ENCODE measurements at places on chromosomes 11 and 22.

GRCh38 chr11:59728913-59729312 lies 15.3 kb upstream of the OR10V1 start:
- no peak overlapping the region for H3K4me3 ChIP-seq
- no peaks in the 10 kb centered on the region for H3K27me3 ChIP-seq
- H3K27ac ChIP-seq = no peak overlapping the region
- no peaks in the 10 kb centered on the region for H3K4me1 ChIP-seq
- H3K36me3 ChIP-seq = no peaks in the 10 kb centered on the region

GRCh38 chr11:59178402-59178801 lies 6.5 kb downstream of the DTX4 start:
- H3K4me1 ChIP-seq = no peaks in the 10 kb centered on the region
- no peaks in the 10 kb centered on the region for H3K27me3 ChIP-seq
- H3K36me3 ChIP-seq = no peaks in the 10 kb centered on the region
- no peak overlapping the region for H3K4me3 ChIP-seq
- no peak overlapping the region for H3K27ac ChIP-seq

DNA sequence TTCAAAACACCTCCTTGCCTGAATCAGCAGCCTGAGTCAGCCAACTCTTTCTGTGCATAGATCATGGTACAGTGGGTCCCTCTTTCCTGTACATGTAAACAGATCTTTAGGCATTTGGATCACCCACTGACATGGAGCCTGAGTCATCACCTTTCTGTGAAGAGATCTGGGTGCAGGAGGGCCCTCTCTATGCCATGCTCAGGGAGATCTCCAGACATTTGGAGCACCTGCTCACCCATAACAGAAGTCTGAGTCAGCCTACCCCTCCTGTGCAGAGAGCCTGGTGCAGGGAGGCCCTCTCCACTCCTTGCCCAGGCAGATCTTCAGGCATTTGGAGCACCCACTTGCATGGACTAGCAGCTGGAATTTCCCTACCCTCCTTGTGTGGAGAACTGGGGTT lies 56.2 kb upstream of the GLYAT start:
- H3K4me3 ChIP-seq = no peak overlapping the region
- H3K27ac ChIP-seq = no peak overlapping the region
- H3K27me3 ChIP-seq = no peaks in the 10 kb centered on the region
- no peaks in the 10 kb centered on the region for H3K36me3 ChIP-seq

GRCh38 chr11:133957900-133958299 lies 1.1 kb upstream of the IGSF9B start:
- peaks cover 11% of the 10 kb centered on the region for H3K4me1 ChIP-seq
- no peak overlapping the region for H3K27ac ChIP-seq
- DNase-seq = peak; percentile 35
- H3K4me3 ChIP-seq = no peak overlapping the region
- no peaks in the 10 kb centered on the region for H3K36me3 ChIP-seq

DNA sequence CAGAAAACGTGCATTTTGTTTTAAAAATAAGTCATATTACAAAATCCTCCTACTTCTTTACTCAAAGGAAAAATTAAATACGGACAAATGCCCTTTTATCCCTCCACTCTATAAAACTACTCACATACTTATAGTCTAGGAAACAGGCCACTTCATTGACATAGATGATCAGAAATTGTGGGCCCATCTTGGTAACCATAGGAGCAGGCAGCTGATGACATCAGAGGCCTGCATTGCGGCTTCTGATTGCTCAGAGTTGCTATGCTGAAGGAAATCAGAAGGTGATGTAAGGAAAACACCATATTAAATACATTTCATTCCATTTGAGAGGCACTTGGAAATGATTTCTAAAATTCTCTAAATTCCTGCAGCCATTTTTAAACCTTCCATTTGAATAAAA lies 27.0 kb downstream of the FAM76B start:
- H3K27ac ChIP-seq = no peak overlapping the region
- no peak for DNase-seq
- H3K4me1 ChIP-seq = no peaks in the 10 kb centered on the region

DNA sequence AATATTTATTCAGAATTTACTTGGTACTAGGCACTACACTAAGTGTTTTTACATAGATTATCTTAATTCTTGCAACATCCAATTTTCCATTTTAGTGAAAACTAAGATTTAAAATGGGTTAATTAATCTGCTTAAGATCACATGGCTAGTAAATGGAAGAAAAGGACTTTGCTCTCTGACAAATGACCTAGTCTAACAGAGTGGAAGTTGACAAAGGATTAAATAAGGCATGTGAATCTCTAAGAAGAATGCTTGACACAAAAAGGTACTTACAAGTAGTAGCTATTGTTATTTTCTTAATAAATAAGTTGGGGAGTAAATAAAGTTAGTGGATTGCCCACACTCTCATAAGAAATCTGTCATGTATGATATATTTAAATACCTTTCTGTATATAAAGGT lies 584.8 kb downstream of the DLG2 start:
- no peak overlapping the region for H3K4me3 ChIP-seq
- no peak overlapping the region for H3K27ac ChIP-seq
- DNase-seq = no peak
- H3K4me1 ChIP-seq = no peaks in the 10 kb centered on the region

- no peak overlapping the region for H3K27ac ChIP-seq
- no peak overlapping the region for H3K4me3 ChIP-seq
- DNase-seq = no peak
- H3K27me3 ChIP-seq = no peaks in the 10 kb centered on the region
These were observed 186.1 kb downstream of the DSCAML1 start for GRCh38 chr11:117610901-117611300.

GRCh38 chr11:111047374-111047773 lies 198.2 kb upstream of the POU2AF2 start:
- H3K4me1 ChIP-seq = no peaks in the 10 kb centered on the region
- H3K27ac ChIP-seq = no peak overlapping the region
- H3K36me3 ChIP-seq = no peaks in the 10 kb centered on the region
- no peak overlapping the region for H3K4me3 ChIP-seq
- no peak for DNase-seq
- H3K27me3 ChIP-seq = no peaks in the 10 kb centered on the region

- no peaks in the 10 kb centered on the region for H3K36me3 ChIP-seq
- DNase-seq = no peak
- no peak overlapping the region for H3K4me3 ChIP-seq
- H3K27ac ChIP-seq = no peak overlapping the region
- no peaks in the 10 kb centered on the region for H3K4me1 ChIP-seq
- no peaks in the 10 kb centered on the region for H3K27me3 ChIP-seq
These were observed 46.9 kb upstream of the SYT9 start for GRCh38 chr11:7204778-7205177.

GRCh38 chr11:115287266-115287665 lies 216.9 kb downstream of the CADM1 start:
- DNase-seq = no peak
- no peak overlapping the region for H3K4me3 ChIP-seq
- no peaks in the 10 kb centered on the region for H3K4me1 ChIP-seq
- no peaks in the 10 kb centered on the region for H3K36me3 ChIP-seq
- H3K27ac ChIP-seq = no peak overlapping the region

DNA sequence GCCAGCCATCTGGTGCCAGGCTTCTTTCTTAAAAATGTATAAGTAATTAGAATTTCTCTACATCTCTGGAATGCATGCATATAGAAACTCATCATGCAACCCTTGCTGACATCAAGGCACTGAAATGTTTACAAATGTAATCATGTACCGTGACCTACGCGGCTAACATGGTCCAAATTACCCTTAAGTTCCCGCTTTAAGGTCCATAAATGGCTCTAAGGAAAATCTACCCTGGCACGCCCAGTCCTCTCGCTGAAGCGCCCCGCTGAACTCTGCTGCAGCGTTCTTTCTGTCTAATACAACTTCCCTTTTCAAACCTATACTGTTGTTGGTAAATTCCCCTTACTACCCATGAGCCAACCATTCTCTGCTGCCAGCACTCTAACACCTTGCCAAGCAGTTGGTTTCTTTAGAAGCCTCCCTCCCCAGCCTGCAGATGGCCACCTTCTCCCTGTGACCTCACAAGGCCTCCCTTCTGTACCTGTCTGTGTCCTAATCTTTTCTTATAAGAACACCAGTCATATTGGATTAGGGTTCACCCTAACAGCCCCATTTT lies 13.5 kb upstream of the HMOX1 start:
- H3K27ac ChIP-seq = no peak overlapping the region
- H3K4me1 ChIP-seq = no peaks in the 10 kb centered on the region
- DNase-seq = no peak
- no peaks in the 10 kb centered on the region for H3K27me3 ChIP-seq
- H3K4me3 ChIP-seq = no peak overlapping the region

GRCh38 chr22:29944339-29944738 lies 61.4 kb downstream of the MTMR3 start:
- no peaks in the 10 kb centered on the region for H3K27me3 ChIP-seq
- no peaks in the 10 kb centered on the region for H3K36me3 ChIP-seq
- H3K4me3 ChIP-seq = no peak overlapping the region
- DNase-seq = no peak

DNA sequence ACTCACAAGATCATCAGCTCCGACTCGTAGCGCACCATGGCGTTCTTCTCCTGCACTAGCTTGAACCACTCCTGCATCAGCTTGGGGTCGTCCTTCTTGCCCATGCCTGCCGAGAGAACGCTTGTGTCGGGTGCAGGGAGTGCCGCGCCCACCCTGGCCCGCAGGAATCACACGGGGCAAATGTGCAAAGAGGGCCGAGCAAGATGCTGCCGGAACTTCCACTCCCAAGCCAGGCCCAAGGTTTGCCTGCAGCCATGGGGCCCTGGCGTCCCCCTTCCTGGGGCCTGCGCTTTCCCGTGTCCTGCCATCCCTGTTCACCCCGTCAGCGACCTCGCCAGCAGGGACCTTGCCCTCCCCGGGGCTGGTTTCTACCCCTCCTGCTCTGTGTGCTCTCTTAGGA lies 16.9 kb upstream of the BID start:
- H3K4me3 ChIP-seq = no peak overlapping the region
- H3K27me3 ChIP-seq = no peaks in the 10 kb centered on the region
- no peaks in the 10 kb centered on the region for H3K36me3 ChIP-seq

GRCh38 chr22:22070371-22070824 lies 87.8 kb upstream of the TOP3B start:
- H3K27ac ChIP-seq = no peak overlapping the region
- no peaks in the 10 kb centered on the region for H3K27me3 ChIP-seq
- no peaks in the 10 kb centered on the region for H3K4me1 ChIP-seq
- no peaks in the 10 kb centered on the region for H3K36me3 ChIP-seq
- no peak for DNase-seq

- H3K36me3 ChIP-seq = no peaks in the 10 kb centered on the region
- no peaks in the 10 kb centered on the region for H3K4me1 ChIP-seq
- H3K27ac ChIP-seq = no peak overlapping the region
- H3K27me3 ChIP-seq = no peaks in the 10 kb centered on the region
These were observed 86.4 kb downstream of the GRK3 start for GRCh38 chr22:25650833-25651232.

GRCh38 chr11:95608093-95608492 lies 181.5 kb downstream of the FAM76B start:
- H3K4me1 ChIP-seq = no peaks in the 10 kb centered on the region
- no peaks in the 10 kb centered on the region for H3K36me3 ChIP-seq
- H3K27ac ChIP-seq = no peak overlapping the region
- no peak for DNase-seq
- no peaks in the 10 kb centered on the region for H3K27me3 ChIP-seq
- no peak overlapping the region for H3K4me3 ChIP-seq

GRCh38 chr11:76225122-76225611 lies 18.9 kb upstream of the WNT11 start:
- no peaks in the 10 kb centered on the region for H3K4me1 ChIP-seq
- H3K27ac ChIP-seq = no peak overlapping the region
- no peaks in the 10 kb centered on the region for H3K36me3 ChIP-seq
- no peaks in the 10 kb centered on the region for H3K27me3 ChIP-seq
- no peak for DNase-seq
- H3K4me3 ChIP-seq = no peak overlapping the region

- no peak overlapping the region for H3K4me3 ChIP-seq
- no peaks in the 10 kb centered on the region for H3K27me3 ChIP-seq
- no peaks in the 10 kb centered on the region for H3K36me3 ChIP-seq
- no peak for DNase-seq
- H3K4me1 ChIP-seq = no peaks in the 10 kb centered on the region
- no peak overlapping the region for H3K27ac ChIP-seq
These were observed 36.0 kb upstream of the ACCSL start for GRCh38 chr11:44011797-44012196.

DNA sequence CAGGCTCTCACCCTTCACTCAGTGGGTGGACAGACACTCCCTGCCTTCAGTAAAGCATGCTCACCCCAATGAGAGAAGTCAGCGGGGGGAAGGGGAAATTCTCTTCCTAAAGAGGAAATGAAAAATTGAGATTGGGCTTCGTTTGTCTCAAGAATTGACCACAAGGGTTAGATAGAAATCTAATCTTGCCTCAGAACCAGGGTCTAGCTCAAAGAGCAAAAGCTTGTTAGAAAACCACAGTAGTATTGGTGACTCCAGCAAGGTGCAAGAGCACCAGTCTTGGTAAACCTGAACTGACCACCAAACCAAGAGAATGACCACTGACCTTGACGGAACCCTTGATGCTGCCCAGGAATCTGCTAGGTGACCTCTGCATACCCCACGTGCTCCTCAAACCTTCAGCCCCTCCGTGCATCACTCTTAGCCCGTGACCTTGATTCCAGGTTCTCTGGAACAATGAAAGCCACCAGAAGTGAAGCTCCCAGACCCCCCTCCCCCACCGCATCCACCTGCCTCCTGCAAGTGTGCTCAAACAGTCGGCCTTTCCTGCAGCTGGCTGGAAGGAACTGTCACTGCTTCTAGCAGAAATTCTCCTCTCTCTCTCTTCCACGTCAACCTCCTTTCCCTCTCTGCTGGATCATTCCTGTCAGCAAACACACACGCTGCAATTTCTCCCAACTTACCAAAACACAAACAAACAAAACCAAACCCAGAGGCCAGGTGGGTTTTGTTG lies 3.1 kb upstream of the TMA7B start:
- DNase-seq = no peak
- H3K4me1 ChIP-seq = peaks cover 83% of the 10 kb centered on the region
- peaks cover 28% of the 10 kb centered on the region for H3K36me3 ChIP-seq
- no peak overlapping the region for H3K4me3 ChIP-seq
- H3K27ac ChIP-seq = peak overlapping the region; percentile 35
- no peaks in the 10 kb centered on the region for H3K27me3 ChIP-seq

DNA sequence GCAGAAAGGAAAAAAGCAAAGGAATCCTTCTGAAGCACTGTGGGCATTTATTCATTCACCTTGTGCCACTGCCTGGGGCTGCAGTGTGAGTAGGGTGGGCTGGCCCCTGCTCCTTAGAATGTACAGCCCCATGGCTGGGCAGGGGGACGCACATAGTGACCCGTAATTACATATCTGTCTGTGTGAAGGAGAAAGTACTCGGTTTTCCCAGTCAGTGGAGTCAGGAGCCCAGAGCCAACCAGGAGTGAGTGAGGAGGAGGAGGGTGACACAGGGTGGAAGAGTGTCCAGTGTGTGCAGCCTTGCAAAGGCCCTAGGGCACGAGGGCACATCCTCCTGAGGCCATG lies 91.9 kb downstream of the CDKN1C start:
- H3K27ac ChIP-seq = no peak overlapping the region
- H3K4me1 ChIP-seq = no peaks in the 10 kb centered on the region
- no peaks in the 10 kb centered on the region for H3K27me3 ChIP-seq
- DNase-seq = no peak
- H3K4me3 ChIP-seq = no peak overlapping the region
- H3K36me3 ChIP-seq = no peaks in the 10 kb centered on the region
